ENCODE measurements at places on chromosomes 7 and 10.
A peak's percentile ranks its signal among the peaks of the same experiment; 100 is the strongest.

DNA sequence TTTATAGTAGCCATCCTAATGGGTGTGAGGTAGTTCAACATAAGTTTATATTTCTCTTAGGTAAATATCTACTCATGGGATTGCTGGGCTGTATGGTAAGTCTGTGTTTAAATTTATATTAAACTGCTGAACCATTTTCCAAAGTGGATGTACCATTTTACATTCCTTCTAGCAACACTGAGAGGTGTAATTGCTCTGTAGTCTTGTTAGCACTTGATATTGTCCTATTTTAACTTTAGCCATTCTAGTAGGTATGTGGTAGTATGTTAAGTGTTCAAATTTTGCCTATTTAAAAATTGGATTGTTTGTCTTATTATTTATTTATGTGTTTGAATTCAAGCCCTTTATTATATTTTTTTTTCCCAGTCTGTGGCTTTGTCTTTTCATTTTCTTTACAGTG, 2.6 kb upstream of the HPS1 start:
- DNase-seq = no peak

- no peak for DNase-seq
These were observed 23.1 kb downstream of the GLRX3 start for GRCh38 chr10:130159192-130159794.

GRCh38 chr7:15937571-15937970, 251.1 kb upstream of the MEOX2 start:
- DNase-seq = no peak

GRCh38 chr10:98885378-98885777, 350.3 kb downstream of the HPSE2 start:
- no peak for DNase-seq

DNA sequence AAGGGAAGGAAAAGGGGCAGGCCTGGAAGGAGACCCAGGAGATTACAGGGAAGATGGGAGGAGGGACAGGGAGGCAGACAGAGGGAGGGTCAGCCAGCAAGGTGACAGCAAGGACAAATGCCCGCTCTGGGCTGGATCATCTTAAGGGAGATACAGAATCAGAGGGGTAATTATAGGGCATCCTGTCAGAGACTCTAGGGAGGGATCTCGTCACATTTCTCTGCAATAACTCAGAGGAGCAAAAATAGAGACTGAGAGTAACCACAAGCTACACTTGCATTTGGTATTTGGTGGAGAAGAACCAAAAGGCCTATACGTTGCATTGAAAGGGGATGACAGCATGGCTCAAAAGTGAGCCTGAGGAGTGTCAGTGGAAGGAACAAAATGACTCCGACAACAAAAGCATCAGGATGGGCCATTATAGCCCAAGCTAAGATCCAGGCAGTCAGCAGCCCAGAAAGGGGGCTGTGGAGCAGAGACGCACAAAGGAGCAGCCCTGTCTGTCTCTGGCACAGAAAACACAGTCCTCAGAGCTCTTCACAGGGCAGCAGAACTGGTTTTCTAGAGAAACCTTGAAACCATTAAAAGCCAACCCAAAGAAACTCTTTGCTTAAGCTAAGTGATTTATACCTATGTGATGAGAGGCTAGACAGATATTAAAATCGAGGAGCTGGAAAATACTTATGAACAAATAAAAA, 430.2 kb upstream of the VSTM2A start:
- no peak for DNase-seq

DNA sequence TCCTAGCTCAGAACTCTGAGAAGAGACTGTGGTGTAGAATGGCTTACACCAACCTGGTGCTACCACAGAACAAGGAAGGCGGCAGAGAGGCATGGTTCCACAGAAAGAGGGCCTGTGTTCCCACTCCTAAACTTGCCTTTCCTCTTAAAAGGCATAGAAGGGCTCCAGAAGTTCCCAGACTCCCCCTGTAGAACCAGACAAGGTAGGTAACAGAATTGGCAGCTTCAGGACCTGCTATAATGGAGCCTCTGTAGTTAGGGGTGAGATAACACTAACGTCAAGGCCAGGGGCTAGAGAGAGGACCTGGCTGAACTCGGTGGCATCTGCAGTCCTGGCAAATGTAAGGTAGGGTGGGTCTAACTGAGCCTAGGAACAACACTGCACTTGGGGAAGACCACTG, 26.7 kb upstream of the SGMS1 start:
- no peak for DNase-seq

GRCh38 chr7:48285373-48285772, 114.1 kb downstream of the ABCA13 start:
- DNase-seq = peak; percentile 2

DNA sequence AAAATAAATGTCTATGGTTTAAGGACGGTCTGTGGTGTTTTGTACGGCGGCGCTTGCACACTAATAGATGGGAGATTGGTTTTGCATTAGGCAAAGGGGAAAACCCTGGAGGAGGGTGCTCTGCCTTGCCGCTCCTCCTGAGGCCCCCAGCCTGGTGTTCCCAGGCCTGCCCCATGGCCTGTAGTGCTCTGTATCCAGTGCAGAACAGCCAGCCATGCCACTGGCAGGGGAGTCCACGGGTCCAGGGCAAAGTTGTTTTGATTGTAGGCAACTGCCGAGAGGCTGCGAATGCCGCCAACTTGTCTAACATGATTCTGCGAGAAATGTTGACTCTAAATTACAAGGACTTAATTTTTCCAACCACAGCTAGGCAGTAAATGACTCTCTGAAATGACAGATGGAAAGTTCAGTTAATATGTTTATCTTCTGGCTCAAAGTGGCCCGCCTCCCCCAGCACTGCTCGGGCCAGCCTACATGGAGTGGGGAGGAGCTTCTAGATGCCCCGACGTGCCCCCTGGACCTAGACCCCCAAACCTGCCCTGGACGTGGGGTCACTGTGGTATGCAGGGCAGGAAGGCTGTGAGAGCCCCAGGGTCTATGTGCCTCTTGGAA, 104.6 kb upstream of the GDF10 start:
- no peak for DNase-seq

- no peak for DNase-seq
These were observed 200.7 kb upstream of the ZMIZ1 start for GRCh38 chr10:78868048-78868447.

DNA sequence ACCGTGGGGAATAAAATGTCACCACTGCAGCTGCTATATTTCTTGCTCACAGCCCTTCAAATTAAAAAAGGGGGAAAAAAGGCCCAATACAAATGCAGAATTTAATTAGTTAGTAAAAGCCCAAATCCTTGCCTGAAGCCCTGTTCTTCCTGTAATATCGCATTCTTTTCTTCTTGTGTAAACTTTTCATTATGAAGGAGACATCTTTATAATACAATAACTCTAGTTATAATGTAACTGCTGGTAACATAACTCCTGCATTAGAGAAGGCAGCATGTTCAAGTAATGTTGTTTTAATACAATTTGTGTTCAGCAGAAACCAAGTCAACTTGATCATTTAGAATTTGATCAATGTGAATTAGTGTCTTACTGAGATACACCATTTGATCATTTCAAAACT, 250.9 kb downstream of the CHCHD3 start:
- no peak for DNase-seq

GRCh38 chr7:137880432-137880831, 33.7 kb upstream of the DGKI start:
- DNase-seq = no peak

- no peak for DNase-seq
These were observed 99.1 kb downstream of the OSBPL3 start for GRCh38 chr7:24880886-24881285.

GRCh38 chr7:129014501-129015101, 40.3 kb downstream of the TNPO3 start:
- DNase-seq = no peak

- DNase-seq = no peak
These were observed 1.8 kb downstream of the TFEC start for GRCh38 chr7:116028787-116029186.

DNA sequence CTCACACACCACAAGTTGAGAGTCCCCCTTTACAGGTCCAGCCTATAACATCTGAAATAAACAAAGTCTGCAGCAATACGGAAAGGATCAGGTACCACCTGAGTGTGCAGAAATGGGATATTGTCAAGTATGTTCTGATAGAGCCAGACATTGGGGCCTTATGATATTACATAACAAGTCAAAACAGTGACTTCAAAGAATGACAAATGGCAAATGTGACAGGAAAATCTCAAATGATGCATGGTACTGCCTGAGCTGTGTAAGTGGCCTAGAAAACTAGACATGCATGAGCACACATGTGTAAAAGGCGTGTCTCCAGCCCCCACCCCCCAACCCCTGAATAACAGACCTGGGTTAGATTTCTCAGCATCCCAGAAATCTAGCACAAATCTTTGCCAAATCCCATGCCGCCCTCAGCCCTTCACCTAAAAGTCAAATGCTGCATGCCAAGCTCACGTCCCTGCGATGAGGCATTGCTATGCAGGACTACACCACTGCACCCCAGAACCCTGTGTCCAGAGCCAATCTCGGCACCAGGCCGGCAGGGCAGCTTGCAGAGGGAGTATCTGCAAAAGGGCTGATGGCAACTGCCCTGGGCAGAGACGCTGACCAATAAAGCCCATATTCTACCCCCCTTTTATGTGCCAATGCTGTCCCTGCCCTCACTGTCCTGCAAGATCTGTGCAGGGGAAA, 58.8 kb downstream of the PRKAG2 start:
- no peak for DNase-seq

DNA sequence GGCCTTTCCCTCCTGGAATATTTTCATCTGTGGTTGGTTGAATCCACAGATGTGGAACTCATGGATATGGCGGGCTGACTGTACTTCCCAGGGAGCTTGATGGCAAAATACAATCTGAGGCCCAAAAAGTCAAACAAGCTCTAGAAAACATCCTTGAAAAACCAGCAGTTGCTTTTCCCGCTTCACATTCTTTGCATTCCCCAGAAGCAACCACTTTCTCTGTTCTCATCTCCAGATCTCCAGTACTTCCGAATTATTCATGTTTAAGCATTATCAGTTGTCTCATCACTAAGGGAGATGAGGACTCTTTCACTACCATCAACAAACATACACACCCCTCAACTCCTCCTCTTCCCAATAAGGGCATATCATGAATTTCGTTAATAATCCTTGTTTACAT, 55.3 kb downstream of the KIF5B start:
- DNase-seq = no peak

GRCh38 chr10:79547973-79548372, 12.2 kb downstream of the SFTPA2 start:
- DNase-seq = no peak

- no peak for DNase-seq
These were observed 1.6 kb upstream of the ARHGAP12 start for GRCh38 chr10:31930023-31930751.

DNA sequence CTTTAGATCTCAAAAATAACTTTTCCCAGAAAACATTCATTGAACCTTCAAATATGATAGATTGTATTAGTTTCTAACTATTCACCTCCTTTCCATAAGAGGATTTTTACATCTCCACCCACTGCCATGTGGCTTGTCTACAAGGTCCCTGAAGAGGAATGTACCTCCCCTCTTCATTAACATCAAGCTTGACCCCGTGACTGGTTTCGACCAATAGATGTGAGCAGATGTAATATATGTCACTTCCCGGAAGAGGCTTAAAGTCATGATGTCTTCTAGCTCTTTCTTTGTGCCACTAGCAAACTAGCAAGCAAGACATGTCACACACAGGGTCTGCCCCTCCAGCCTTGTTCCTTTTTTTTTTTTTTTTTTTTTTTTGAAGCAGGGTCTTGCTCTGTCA, 6.9 kb downstream of the BAZ1B start:
- DNase-seq = no peak

DNA sequence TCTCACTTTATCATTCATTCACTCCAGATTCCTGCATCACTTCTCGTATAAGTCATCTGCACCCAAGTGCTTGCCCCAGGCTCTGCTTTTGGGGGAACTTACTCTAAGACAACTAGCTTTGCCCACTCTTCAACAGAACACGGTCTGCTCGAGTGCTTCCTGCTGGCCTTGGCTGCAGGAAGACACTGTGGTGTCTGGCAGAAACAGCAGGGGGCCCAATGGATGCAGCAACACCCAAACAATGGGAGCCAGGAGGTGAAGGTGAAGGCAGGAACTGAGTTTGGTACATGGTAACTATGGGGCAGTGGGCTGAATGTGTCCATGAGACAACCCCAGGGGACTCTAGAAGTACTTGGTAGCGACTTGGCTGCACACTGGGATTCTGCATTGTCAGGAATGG, 344.0 kb downstream of the REEP3 start:
- no peak for DNase-seq

DNA sequence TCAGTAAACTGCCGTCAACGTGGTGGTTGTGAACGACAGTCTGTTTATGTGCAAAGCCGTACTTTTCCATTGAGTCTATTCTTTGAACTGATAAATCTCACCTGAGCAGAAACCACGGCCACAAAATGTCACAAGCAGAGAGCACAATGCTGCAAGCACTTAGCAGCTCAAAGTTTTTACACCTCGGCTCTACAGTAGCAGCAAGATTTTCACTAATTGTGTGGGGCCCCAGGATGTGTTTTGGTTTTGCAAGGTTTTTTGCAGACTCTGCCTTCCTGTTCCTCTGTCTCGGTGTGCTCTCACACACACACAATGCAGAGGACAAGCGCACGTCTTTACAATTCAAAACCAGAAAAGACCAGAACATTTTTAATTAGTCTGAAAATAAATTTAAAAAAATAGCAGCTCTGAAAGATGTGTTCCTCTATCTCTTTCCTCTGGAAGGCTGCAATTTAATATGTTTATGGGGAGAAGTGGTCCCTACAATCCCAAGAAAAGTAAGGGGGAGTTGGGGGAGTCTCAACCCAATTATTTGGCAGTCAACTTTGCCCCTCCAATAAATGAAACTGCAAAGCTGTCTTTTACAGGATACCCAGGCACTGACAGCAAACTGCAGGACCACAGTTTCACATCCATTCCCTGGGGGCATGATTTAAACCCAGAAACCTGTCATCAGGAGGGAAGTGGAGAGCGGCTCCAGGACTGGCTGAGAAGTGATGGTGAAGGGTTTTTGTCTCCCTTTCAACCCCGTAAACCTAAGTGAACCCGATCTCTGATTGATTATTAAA, 73.8 kb upstream of the SFMBT2 start:
- DNase-seq = no peak

- no peak for DNase-seq
These were observed 28.2 kb downstream of the PTPRE start for GRCh38 chr10:127935071-127935561.

DNA sequence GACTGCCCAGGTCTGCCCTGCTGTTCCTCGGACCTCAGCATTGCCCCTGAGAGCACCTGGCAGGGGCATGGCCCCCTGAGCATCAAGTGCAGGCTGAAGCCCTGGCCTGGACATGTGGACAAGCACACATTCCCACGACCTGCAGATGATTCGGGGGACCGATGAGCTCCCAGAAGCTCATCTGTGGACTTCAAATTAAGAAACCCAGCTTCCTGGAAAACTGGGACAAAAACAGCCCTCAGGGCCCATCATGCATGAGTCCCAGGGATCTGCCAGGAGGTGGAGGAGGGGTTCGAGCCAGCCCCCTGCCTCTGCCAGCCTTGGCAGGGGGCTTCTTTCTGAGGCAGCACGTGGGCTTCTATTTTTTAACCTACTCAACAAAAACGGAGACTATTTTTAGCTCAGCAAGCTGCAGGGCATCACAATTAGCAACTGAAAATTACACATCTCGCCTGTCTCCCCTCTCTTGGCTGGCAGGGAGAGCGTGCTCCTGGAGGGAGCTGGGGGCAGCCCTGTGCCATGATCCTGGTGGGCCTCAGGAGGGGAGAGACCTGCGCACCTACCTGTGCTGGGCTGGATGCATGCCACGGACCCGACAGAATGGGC, 51.8 kb downstream of the RASGEF1A start:
- no peak for DNase-seq

Data from NCI-H524 (cell line).